Naive B cell (primary cell): ENCODE measurements at places on chromosomes 3 and 15. TPM values are rescaled to one million over a fixed set of nuclear protein-coding genes. Genes with fewer than 3 reads are reported as not detected.

DNA sequence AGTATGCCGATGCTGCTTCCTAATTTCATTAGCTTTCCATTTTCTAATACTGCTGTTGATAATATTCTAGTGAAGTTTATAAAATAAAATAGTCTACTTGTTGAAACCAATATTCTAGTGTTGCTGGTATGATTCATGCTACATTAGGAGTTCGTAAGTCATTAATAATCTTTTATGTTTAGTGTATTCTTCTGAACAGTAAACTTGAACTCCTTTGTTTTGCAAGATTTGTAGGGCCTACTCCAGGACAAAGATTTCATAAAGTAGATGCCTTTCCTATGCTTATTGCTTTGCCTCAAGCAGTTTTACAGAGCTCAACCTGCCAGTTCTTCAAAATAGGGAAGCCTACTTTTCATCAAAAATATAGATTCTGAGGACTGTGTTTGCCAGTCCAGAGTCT is 111.5 kb downstream of the RSRC1 start:
- no peaks in the 10 kb centered on the region for H3K27me3 ChIP-seq
- H3K27ac ChIP-seq = no peak overlapping the region
- H3K4me3 ChIP-seq = no peak overlapping the region
- no peaks in the 10 kb centered on the region for H3K4me1 ChIP-seq
- no peak for DNase-seq

- no peak overlapping the region for H3K27ac ChIP-seq
- no peaks in the 10 kb centered on the region for H3K36me3 ChIP-seq
- no peak overlapping the region for H3K4me3 ChIP-seq
- no peak for DNase-seq
Observed at GRCh38 chr3:55678546-55679216, 191.6 kb upstream of the WNT5A start.

DNA sequence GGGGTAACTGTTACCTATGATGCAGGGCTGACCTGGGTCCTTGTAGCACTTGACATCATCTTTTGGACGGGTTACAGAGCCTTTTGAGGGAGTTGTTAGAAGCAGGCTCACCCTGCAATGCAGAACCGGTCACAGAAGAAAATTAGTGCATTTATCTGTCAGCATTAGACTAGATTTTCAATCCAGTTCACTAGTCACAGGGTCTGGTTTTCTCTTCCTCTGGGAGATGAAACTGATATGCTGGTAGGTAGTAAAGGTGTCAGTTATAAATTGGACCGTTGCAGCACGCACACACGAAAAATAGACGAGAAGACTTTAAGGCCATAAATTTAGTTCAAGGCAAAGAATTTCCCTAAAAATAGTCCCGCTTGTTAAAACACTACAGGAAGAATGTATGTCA is 532.3 kb upstream of the ATP11B start:
- no peak overlapping the region for H3K27ac ChIP-seq
- peaks cover 19% of the 10 kb centered on the region for H3K27me3 ChIP-seq
- DNase-seq = no peak

DNA sequence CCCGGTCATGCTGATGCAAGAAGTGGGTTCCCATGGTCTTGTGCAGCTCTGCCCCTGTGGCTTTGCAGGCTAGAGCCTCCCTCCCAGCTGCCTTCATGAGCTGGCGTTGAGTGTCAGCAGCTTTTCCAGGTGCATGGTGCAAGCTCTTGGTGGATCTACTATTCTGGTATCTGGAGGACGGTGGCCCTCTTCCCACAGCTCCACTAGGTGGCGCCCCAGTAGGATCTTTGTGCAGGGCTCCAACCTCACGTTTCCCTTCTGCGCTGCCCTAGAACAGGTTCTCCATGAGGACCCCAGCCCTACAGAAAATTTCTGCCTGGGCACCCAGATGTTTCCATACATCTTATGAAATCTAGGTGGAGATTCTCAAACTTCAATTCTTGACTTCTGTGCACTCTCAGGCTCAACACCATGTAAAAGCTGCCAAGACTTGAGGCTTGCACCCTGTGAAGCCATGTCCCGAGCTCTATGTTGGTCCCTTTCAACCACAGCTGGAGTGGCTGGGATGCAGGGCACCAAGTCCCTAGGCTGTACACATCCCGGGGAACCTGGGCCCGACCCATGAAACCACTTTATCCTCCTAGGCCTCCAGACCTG is 238.4 kb upstream of the MDFIC2 start:
- no peak overlapping the region for H3K4me3 ChIP-seq
- no peaks in the 10 kb centered on the region for H3K36me3 ChIP-seq
- H3K27ac ChIP-seq = no peak overlapping the region
- no peaks in the 10 kb centered on the region for H3K27me3 ChIP-seq
- H3K4me1 ChIP-seq = no peaks in the 10 kb centered on the region
- DNase-seq = peak; percentile 54

GRCh38 chr15:77123854-77124253 is 52.9 kb upstream of the TSPAN3 start:
- H3K27me3 ChIP-seq = no peaks in the 10 kb centered on the region
- peaks cover 43% of the 10 kb centered on the region for H3K4me1 ChIP-seq
- peak overlapping the region; percentile 77 for H3K27ac ChIP-seq
- no peak for DNase-seq
- H3K36me3 ChIP-seq = peaks cover 11% of the 10 kb centered on the region

DNA sequence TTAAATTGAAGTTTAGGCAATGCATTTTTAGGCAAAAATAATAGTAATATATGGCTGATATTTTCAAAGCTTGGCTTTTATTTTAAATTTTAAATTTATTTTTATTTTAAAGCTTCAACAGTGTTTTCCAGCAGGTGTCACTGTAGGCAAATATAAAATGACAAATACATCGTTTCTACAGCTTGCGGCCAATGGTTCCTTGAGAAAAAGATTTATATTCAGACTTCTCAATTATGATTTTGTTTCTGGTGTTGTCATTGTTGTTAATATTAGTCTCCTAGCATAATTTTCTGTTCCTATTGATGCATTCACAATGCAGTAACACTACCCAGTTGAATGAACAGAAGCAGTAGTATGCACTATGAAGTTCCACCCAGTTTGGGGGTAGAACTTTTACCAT is 220.7 kb upstream of the DNAJC19 start:
- H3K36me3 ChIP-seq = no peaks in the 10 kb centered on the region
- no peak overlapping the region for H3K4me3 ChIP-seq
- no peaks in the 10 kb centered on the region for H3K4me1 ChIP-seq
- H3K27ac ChIP-seq = no peak overlapping the region

- H3K27me3 ChIP-seq = no peaks in the 10 kb centered on the region
- peaks cover 18% of the 10 kb centered on the region for H3K4me1 ChIP-seq
- H3K27ac ChIP-seq = no peak overlapping the region
- no peaks in the 10 kb centered on the region for H3K36me3 ChIP-seq
- DNase-seq = no peak
Observed at GRCh38 chr3:177642042-177642803, 444.9 kb upstream of the TBL1XR1 start.

DNA sequence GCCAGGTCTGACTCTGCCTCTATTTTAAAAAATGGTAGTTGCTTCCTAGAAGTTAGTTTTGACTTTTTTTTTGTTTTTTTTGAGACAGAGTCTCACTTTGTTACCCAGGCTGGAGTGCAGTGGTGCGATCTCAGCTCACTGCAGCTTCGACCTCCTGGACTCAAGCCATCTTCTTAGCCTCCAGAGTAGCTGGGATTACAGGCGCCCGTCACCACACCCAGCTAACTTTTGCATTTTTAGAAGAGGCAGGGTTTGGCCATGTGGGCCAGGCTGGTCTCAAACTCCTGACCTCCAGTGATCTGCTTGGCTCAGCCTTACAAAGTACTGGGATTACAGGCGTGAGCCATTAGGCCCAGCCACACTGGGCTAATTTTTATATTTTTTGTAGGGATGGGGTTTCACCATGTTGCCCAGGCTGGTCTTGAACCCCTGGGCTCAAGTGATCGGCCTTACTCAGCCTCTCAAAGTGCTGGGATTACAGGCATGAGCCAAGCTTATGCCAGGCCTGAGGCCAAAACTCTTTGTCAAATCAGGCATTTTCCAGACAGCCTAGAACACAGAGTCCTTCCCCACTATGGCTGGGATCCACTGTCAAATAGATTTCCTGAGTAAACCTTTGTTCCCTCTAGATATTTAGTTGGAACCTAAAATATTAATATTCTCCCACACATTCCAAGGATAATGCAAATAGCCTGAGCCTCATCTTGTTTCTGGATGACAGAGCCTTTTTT is 13.7 kb downstream of the C3orf62 start:
- H3K4me1 ChIP-seq = no peaks in the 10 kb centered on the region
- no peak overlapping the region for H3K4me3 ChIP-seq
- no peak overlapping the region for H3K27ac ChIP-seq
- H3K27me3 ChIP-seq = no peaks in the 10 kb centered on the region
- no peaks in the 10 kb centered on the region for H3K36me3 ChIP-seq

DNA sequence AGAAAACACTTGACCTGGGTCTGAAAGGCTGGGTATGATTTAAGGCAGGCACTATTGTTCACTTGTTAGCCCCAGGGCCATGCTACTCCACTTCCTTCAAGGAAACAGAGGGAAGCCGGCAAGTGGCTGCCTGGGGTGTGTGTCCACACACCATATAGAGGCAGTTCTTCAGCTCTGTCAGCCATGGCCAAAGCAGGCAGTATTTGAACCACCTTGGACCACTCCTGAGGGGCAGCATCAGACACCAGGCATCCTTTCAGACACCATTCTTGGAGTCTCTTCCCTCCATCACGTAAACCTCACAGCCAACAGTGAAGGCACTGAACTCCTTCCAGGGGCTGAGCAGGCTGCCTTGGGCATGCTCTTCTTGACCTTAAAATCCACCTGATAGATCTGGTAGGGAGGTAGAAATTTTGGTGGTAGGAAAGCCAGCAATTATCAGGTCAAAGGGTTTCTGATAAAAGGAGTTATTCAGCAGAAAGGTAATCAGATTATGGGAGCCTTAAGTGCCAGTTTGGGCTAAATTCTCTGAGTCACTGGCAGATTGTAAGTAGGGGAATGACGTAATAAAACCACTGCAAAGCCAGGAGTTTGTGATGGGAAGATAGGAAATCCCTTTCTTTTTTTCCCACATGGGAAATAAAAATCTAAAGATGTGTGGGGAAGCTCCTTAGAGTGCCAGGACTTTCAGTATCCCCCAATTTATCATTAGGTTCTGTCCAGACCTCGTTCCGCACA is 20.2 kb downstream of the TGFBR2 start:
- H3K27me3 ChIP-seq = no peaks in the 10 kb centered on the region
- peaks cover 61% of the 10 kb centered on the region for H3K4me1 ChIP-seq
- peaks cover 6% of the 10 kb centered on the region for H3K36me3 ChIP-seq
- H3K4me3 ChIP-seq = no peak overlapping the region
- H3K27ac ChIP-seq = peak overlapping the region; percentile 79
- DNase-seq = no peak

- H3K27me3 ChIP-seq = peaks cover 6% of the 10 kb centered on the region
- peak overlapping the region; percentile 41 for H3K27ac ChIP-seq
- peak overlapping the region; percentile 95 for H3K4me3 ChIP-seq
- peaks cover 46% of the 10 kb centered on the region for H3K4me1 ChIP-seq
Observed at GRCh38 chr3:171458071-171458863, 1.9 kb downstream of the TNIK start.

- no peaks in the 10 kb centered on the region for H3K36me3 ChIP-seq
- DNase-seq = no peak
- no peak overlapping the region for H3K27ac ChIP-seq
- H3K4me1 ChIP-seq = no peaks in the 10 kb centered on the region
Observed at GRCh38 chr3:94671078-94671477, 608.2 kb downstream of the NSUN3 start.

- no peaks in the 10 kb centered on the region for H3K4me1 ChIP-seq
- H3K36me3 ChIP-seq = no peaks in the 10 kb centered on the region
- H3K27me3 ChIP-seq = no peaks in the 10 kb centered on the region
- H3K27ac ChIP-seq = no peak overlapping the region
Observed at GRCh38 chr3:95750097-95750496, 1064.3 kb upstream of the EPHA6 start.

- no peak overlapping the region for H3K4me3 ChIP-seq
- no peaks in the 10 kb centered on the region for H3K4me1 ChIP-seq
- no peaks in the 10 kb centered on the region for H3K36me3 ChIP-seq
- DNase-seq = no peak
Observed at GRCh38 chr15:27768732-27769475, 330.2 kb downstream of the OCA2 start.

GRCh38 chr3:47974974-47975470 is 41.2 kb downstream of the MAP4 start:
- peak overlapping the region; percentile 73 for H3K27ac ChIP-seq
- peak overlapping the region; percentile 78 for H3K4me3 ChIP-seq
- H3K4me1 ChIP-seq = peaks cover 28% of the 10 kb centered on the region
- no peaks in the 10 kb centered on the region for H3K27me3 ChIP-seq

CD200R1 gene
- polyA plus RNA-seq = 1.9 TPM

ACKR4 gene
- not detected for polyA plus RNA-seq

MYH15 gene
- polyA plus RNA-seq = not detected

SPINT1 gene
- 4.4 TPM for polyA plus RNA-seq

CSPG4 gene
- polyA plus RNA-seq = not detected

TMED3 gene
- polyA plus RNA-seq = 63.4 TPM

SI gene
- polyA plus RNA-seq = not detected

THBS1 gene
- 0.94 TPM for polyA plus RNA-seq

HGD gene
- 0.42 TPM for polyA plus RNA-seq

TUSC7 gene
- not detected for polyA plus RNA-seq

TPRA1 gene
- 19.9 TPM for polyA plus RNA-seq

LNP1 gene
- polyA plus RNA-seq = 0.56 TPM
